ENCODE measurements at places on chromosomes 2 and 18. TPM values are rescaled to one million over a fixed set of nuclear protein-coding genes. Genes with fewer than 3 reads are reported as not detected.

The GALNT5 gene
- total RNA-seq = 0.81 TPM

GRCh38 chr2:148819019-148819585 lies 55.9 kb upstream of the KIF5C start:
- DNase-seq = no peak

- DNase-seq = no peak
Measured at GRCh38 chr18:3305933-3306332, 44.0 kb downstream of the MYL12B start.

DNA sequence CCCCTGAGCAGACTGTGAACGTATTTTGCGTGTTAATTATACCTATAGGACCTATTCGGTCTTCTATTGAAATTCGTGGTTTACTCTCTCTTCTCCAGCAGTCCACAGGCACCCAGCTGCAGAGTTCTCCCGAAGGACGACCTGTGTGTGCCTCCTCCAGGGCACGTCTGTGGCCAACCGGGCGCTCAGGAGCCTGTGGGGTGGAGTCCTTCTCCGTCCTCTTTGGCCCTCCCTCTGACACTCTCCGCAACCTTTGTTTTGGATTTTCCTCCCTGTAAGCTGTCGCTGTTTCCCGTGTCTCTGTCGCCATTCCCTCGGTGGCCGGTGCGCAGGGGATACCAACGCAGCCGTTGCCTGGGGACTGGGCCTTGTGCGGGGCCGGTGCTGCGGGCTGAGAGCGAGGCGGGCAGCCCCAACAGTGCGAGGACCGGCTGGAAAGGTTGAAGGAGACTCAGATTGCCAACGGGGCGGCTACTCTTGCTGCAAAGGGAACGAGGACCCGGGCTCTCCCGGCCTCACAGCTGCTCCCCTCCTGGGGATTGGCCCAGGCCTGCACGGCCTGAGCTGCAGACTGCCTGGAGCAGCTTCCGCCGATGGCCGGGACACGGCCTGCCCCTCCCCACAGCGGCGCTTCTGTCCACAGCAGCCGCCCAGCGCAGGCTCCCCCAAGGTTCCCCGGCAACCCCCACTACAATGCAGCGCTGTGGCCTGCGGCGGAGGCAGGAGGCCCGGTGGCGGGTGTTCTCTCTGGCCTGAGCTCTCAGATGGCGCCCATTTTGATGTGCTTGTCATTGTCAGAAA lies 221.0 kb downstream of the MTX2 start:
- no peak for DNase-seq

- peak; percentile 20 for DNase-seq
Measured at GRCh38 chr2:71070294-71071093, 2.0 kb downstream of the NAGK start.

The PROM2 gene
- 0.43 TPM for total RNA-seq

GRCh38 chr2:220347626-220348025 lies 720.2 kb downstream of the SLC4A3 start:
- DNase-seq = no peak

DNA sequence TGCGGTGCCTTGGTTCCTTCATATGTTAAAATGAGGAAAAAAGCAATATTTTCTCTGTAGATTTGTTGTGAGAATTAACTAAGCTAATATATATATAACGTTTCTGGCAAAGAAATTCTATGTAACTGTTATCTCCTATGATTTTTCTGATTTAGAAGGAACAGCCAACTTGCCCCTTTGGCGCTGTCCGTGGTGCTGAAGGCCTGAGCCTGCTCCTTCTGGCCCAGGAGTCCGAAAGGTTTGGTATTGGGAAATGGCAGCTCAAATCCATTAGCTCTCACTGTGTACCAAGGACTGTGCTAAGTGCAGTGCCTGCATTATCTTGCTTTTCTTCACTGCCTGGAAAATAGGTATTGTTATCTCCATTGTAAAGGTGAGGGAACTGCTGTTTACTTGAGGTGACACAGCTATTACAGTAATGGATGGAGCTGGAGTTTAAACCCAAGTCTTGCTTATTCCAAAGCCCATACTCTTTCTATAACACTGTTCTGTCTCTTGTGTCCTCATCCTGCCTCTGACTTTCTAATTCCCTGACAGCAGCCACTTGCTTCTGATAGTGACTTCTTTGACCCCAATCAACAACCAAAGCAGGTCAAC lies 52.2 kb downstream of the C1QL2 start:
- DNase-seq = peak; percentile 28

DNA sequence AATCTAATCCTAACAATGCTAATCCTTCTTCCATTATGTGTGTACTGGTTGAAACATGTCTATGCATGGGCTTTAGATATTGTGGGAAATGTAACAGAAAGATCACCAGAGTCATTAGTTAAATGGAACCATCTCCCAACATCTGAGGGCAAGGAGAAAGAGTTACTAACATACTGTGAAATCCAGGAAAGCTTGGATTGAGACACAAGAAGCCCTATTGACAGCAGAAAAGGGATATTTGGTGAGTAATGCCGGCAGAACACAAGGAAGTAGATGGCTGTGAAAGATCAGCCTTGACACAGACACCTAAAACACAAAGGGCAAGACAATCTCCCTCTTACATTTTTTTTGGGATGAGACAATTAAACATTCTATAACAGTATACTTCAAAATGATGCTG lies 28.5 kb upstream of the LAMA1 start:
- no peak for DNase-seq

GRCh38 chr18:13657974-13658373 lies 68.4 kb downstream of the FAM210A start:
- no peak for DNase-seq

GRCh38 chr2:118634876-118635275 lies 212.6 kb downstream of the EN1 start:
- no peak for DNase-seq

GRCh38 chr2:120228503-120228902 lies 5.3 kb upstream of the TMEM185B start:
- no peak for DNase-seq

The CHRNA1 gene
- not detected for total RNA-seq

The NYAP2 gene
- total RNA-seq = not detected

The NRP2 gene
- 69.1 TPM for total RNA-seq

- DNase-seq = no peak
Measured at GRCh38 chr18:24868311-24868710, 407.9 kb downstream of the HRH4 start.

The TMEM163 gene
- total RNA-seq = not detected

GRCh38 chr2:25240636-25241035 lies 72.3 kb upstream of the POMC start:
- no peak for DNase-seq

GRCh38 chr2:29223257-29223656 lies 108.0 kb downstream of the CLIP4 start:
- DNase-seq = no peak

- no peak for DNase-seq
Measured at GRCh38 chr2:9260464-9260918, 53.9 kb downstream of the ASAP2 start.

GRCh38 chr2:132009874-132010521 lies 151.8 kb downstream of the ANKRD30BL start:
- no peak for DNase-seq

- peak; percentile 66 for DNase-seq
Measured at GRCh38 chr2:95329891-95330793, 33.0 kb downstream of the KCNIP3 start.

- DNase-seq = no peak
Measured at GRCh38 chr2:182585001-182585400, 131.1 kb upstream of the DNAJC10 start.

The FBLN7 gene
- 8.1 TPM for total RNA-seq

DNA sequence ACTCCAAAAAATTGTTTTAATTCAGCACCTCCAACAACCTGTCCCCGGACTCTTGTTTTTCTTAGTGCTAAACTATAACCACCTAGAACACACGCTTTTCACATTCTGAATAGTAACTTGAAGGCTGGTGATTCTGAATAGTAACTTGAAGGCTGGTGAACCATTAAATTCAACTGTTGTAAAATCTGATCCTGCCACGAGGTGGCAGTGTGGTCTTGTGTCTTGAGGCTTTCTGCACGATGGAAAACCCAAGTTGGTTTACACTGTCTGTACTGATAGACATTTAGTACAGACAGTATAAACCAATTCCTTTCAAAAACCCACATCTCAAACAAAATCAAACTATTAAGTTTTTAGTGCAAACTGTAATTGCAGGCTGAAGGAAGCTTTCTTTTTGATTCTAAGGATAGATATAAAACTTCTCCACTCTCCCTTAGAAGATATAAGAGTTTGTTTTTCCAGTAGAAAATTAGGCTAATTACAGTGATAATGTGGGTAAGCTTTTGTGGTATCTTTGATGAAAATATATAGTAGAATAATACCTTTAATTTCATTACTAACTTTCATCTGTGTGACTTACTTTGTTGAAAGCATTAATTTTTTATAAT lies 57.6 kb downstream of the VAPA start:
- DNase-seq = peak; percentile 64

The AFF3 gene
- 1.6 TPM for total RNA-seq

GRCh38 chr2:179981085-179981484 lies 26.0 kb downstream of the CWC22 start:
- no peak for DNase-seq

DNA sequence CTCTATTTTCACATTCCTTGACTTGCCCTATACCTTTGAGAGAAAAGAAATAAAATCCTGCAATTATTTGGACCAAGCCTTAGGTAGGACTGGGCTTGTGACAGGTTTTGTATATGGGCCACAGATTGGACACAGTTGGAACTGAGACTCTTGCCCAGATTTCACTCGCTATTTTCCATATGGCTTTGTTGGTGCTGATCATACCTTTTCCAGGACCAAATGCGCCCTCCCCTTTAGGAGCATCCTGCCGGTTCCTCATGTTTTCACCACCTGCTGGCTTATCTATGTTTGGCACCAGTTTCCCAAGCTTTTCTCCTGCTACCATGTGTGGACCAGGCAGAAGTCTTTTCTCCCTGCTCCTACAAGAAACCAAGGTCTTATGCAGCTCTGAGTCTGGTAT lies 494.9 kb downstream of the EPHA4 start:
- DNase-seq = no peak

DNA sequence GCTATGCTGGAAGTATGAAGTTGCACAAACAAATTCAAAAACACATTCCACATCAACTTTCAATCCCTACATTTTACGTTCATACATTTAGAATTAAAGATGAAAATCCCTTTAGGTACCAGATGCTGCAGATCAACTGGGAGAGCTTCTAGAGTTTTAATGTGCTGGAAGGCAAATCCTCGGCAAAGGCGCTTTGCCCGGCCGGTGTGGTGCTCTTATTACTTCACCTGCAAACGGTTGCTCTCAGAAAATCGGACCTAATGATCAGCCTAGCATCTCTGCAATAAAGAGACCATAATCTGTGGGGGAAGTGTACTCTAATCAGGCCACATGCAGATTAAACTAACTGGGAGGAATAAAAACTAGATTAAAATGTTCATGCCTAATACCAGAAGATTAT lies 513.8 kb downstream of the ZEB2 start:
- no peak for DNase-seq

DNA sequence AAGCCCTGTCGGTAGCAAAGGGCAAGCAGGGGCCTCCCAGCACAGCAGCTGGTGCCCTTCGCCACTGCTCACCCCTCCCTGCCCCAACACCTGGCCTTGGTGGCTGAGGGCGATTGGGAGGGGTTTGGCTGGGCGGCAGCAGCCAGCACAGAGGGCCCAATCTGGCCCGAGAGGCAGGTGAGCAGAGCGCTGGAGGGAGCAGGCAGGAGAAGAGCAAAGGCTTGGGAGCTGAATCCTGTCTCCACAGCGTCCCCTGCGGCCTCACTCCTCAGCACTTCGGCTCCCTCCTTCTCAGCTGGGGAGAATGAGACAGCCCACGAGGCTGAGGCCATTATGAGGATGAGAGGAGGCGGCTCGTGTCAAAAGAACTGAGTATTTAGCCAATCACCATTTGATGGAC lies 74.9 kb upstream of the TAF1B start:
- no peak for DNase-seq

The CHRNG gene
- not detected for total RNA-seq

- DNase-seq = no peak
Measured at GRCh38 chr2:81247648-81248047, 943.1 kb upstream of the LRRTM1 start.

DNA sequence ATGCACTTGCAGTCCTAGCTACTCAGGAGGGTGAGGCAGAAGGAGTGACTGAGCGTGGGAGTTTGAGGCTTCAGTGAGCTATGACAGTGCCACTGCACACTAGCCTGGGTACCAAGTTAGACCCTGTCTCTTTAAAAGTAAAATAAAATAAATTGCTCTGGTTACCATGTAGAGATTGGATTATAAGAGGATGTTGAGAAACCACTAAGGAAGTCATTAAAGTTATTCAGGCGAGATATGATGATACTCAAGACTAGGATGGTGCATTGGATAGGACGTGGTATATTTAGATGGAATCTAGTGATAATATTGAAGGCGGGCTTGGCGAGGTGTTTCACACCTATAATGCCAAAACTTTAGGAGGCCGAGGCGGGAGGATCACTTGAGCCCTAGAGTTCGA lies 50.6 kb downstream of the BMPR2 start:
- DNase-seq = no peak

- DNase-seq = no peak
Measured at GRCh38 chr18:50114448-50114847, 80.5 kb downstream of the MYO5B start.

The CDCA7 gene
- 14.8 TPM for total RNA-seq

The TTR gene
- not detected for total RNA-seq

The PAX3 gene
- total RNA-seq = not detected

DNA sequence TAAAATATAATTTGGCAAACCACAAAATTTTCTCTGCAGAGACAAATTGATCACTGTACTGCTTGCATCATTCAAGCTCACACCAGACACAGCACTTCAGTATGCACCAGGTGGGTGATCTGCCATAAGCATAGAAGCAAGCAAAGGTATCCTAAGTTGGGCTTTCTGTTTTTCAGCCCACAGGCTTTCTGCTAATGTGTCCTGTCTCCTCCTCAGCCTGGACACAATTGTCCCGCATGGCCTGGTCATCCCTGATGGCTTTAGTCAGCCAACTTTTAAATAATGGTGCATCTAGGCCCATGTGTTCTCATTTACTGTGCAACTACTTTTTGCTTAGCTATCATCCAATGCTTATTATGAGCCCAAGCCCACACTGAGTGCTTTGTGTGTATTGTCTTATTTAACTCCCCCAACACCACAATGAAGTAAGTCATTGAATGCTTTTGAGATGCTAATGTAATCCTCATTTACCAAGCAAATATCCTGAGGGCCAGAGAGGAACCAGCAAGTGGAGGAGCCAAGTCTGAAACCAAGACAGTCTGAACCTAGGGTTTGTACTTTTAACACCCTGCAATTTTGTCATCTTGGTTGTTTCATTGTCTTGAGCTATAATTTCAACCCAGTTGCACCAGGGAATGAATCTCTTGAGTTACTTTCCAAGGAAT lies 111.2 kb upstream of the SETBP1 start:
- DNase-seq = no peak

GRCh38 chr18:61912476-61912875 lies 19.7 kb upstream of the RNF152 start:
- no peak for DNase-seq

GRCh38 chr2:177165061-177165583 lies 47.5 kb upstream of the HNRNPA3 start:
- peak; percentile 53 for DNase-seq

- no peak for DNase-seq
Measured at GRCh38 chr18:13379930-13380690, 161.6 kb downstream of the LDLRAD4 start.

GRCh38 chr2:231680992-231681852 lies 27.1 kb upstream of the PTMA start:
- DNase-seq = no peak

All from Caki2 (cell line).